ENCODE measurements at places on chromosomes 12 and 14.

- DNase-seq: no peak
Measured at GRCh38 chr12:44155358-44155757, 319.5 kb downstream of the TMEM117 start.

- no peak for DNase-seq
Measured at GRCh38 chr14:102140750-102141145, 1.1 kb downstream of the WDR20 start.

- DNase-seq: no peak
Measured at GRCh38 chr12:124130691-124131591, 157.9 kb downstream of the ZNF664 start.

- no peak for DNase-seq
Measured at GRCh38 chr14:83992857-83993256, 1537.1 kb upstream of the FLRT2 start.

DNA sequence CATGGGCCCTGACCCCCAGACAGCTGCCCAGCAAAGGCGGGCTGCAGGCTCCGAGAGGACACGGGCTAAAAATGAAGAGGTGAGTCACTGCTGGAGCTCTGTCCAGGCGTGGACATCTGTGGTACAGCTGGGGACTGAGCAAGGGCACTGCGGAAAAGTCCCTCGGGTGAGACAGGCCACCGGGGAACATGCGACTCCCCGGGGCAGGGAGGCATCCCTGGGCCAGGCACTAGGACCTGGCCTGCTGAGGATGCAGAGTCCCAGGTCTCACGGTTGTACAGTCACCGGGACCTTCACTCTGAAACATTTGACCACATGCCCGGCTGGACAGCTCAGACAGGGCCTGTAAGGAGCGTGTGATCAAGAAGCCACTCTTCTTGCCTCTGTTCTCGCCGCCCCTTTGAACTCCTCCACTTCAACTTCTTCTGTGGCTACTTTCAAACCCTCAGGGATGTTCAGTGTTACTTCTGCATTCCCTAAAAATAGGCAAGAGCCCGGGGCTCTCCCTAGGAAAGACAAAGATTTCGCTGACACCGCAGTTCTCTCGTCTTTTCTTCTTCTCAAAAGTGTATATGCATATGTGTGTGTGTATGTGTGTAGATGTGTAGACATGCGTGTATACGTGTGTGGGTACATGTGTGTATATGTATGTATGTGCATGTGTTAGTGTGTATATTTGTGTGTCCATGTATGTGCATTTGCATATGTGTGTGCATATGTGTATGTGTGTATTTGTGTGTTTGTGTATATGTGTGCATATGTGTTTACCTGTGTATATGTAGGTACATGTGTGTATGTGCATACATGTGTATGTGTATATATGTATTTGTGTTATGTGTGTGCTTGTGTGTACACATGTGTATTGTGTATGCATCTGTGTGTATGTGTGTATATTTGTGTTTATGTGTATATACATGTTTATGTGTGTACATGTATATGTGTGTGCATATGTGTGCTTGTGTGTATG, 5.0 kb upstream of the RFLNA start:
- no peak for DNase-seq

DNA sequence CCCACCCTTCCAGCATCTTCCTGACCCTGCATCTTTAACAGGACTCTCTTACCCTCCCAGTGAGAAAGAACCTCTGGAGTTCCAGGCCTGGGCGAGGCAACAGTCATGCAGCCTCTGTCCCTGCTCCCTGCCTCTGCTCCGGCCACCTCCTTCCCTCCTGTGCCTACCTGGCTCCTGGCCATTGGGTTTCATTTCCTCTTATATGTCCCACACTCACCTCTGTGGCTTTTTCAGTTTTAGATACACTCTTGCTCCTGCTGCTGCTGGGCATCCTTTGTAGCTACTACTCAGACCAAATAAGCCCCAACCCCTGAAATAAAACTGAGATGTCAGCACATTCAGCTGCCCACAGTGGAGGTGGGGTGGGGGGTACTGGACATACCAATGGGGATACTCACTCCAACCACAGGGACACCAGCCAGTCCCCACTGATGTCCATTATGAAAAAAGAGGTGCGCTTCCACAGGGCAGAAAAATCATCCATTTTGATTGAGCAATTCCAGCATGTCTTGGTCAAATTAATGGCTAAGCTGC, 99.1 kb upstream of the NRXN3 start:
- no peak for DNase-seq

Data from activated CD4-positive, alpha-beta T cell treated with anti-CD3 and anti-CD28 coated beads, Interleukin-2, amount 50 U/mL, for 48 hours (primary cell).